Activated T-cell treated with anti-CD3 and anti-CD28 coated beads for 48 hours (primary cell): ENCODE measurements at places on chromosomes 11 and 22.

GRCh38 chr22:16387088-16387487 lies 205.5 kb downstream of the CCT8L2 start:
- no peak for DNase-seq

DNA sequence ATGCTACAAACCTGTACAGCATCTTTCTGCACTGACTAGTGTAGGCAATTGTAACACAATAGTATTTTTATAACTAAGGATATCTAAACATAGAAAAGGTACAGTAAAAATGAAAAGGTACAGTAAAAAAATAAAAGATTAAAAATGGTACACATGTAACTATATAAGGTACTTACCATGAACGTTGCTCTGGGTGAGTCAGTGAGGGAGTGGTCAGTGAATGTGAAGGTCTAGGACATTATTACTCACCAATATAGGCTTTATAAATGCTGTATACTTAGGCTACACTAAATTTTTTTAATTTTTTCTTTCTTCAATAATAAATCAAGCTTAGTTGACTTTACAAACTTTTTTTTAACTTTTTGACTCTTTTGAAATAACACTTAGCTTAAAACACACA lies 59.9 kb downstream of the EIF3M start:
- no peak for DNase-seq

GRCh38 chr11:8265681-8266241 lies 2.1 kb upstream of the LMO1 start:
- no peak for DNase-seq

GRCh38 chr11:58509748-58510147 lies 1.8 kb upstream of the OR5B21 start:
- DNase-seq: no peak

DNA sequence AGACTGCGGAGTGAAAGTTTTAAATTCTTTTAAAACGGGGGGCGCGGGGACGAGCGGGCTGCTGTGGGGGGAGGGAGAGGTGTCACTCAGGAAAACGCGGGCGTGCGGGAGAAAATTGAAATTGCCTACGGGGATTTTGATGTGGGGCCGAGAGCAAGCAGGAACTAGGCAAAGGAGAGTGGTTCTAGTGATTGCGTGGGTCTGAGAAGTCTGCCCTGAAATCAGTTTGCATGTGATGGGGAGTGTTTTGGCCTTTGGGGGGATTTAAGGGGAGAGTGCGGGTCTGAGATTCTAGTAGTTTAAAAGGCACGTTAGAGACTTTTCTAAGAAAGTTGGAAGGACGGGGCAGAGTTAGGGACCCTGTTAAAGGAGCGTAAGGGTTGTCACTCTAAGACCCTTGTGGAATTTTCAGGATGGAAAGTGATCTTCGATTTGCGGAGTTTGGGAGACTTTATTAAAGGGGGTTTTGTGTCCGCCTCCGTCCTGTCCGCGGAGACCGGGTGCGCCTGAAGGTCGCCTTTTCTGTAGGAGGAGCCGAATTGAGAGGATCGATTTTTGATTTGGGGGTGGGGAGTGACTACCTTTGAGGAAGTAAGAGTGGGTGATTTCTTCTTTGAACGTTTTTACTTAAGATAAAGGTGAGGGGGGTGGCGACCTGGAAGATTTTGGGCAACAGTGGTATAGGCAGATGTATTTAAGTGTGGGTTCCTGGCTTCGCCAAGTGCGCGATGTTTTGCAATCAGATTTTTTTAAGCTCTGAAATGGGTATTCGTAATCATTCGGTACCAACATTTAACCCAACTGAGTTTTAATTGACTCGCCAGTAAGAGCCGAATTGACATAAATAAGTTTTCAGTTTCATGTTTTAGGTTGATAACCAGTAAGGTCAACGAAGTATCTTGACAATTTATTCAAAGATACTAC lies 1.1 kb downstream of the EED start:
- peak; percentile 23 for DNase-seq

DNA sequence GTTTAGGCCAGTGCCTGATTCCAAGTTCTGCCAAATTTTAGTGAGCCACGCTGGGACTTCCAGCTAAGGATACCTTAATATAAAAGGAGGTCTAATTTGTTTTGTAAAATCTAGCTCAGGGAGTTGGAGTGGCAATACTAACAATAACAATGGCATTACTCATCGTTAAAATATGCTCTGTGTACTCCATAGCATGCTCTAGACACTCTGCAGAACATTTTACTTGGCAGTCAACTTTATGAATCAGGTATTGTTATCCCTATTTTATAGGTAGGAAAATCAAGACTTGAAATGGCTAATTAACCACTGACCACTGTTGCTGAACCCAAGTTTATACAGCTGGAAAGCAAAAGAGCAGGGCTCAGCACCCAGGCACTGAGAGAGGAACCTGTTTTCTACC lies 485.0 kb upstream of the KIRREL3 start:
- DNase-seq: no peak

DNA sequence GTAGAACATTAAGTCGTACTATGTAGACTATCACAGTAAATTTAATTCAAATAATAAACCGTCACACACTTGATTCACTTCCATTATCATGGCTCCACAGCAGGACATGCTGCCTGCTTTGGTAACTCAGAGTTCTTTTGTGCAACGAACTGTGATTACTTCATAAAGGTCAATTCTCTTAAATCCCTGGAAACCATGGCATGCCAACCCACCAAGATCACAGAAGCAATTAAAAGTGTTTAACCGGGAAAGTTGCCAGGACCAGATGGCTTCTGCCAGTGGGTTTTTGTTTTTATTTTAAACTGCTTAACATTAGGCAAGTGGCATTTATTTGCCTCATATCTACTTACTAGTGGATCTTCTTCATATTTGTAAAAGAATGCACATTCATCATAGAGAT lies 1162.1 kb downstream of the DLG2 start:
- no peak for DNase-seq

GRCh38 chr11:492427-493226 lies 14.4 kb downstream of the RNH1 start:
- no peak for DNase-seq

- DNase-seq: no peak
Observed at GRCh38 chr11:38498721-38499120, 1900.7 kb upstream of the RAG2 start.

DNA sequence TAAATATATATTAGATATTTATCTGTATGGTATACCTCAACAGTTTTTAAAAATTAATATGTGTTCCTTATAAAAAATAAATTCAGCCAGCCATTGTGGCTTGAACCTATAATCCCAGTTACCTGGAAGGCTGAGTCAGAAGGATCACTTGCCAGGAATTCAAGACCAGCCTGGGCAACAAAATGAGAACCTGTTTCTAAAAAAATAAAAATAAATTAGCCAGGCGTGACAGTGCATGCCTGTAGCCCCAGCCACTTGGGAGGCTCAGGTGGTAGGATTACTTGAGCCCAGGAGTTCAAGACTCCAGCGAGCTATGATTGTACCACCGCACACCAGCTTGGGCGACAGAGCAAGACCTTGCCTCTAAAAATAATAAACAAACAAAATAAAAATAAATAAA lies 54.9 kb downstream of the PHF21A start:
- no peak for DNase-seq

- DNase-seq: no peak
Observed at GRCh38 chr22:47463220-47463619, 700.8 kb downstream of the TBC1D22A start.

GRCh38 chr11:12150831-12151382 lies 40.5 kb downstream of the MICAL2 start:
- peak; percentile 72 for DNase-seq

DNA sequence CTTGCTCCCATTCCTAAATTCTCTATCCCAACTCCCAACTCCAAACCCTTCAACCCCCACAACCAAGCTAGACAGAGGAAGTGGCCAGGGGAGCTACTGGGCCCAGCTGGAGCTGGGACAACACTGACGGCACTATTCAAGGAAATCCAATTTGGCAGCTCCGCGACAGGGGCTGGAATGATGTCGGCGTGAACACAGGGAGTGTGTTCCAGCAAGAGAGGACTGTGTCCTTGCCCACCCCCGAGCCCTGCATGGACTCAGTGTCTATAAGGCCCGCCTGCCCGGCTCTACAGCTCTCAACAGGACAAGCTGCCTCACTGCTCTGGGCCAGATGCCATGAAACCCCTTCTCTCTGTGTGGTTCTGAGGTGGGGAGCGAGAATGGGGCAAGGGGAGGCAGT lies 11.3 kb downstream of the PCSK7 start:
- DNase-seq: no peak

- no peak for DNase-seq
Observed at GRCh38 chr11:724778-725386, 18.9 kb downstream of the EPS8L2 start.

DNA sequence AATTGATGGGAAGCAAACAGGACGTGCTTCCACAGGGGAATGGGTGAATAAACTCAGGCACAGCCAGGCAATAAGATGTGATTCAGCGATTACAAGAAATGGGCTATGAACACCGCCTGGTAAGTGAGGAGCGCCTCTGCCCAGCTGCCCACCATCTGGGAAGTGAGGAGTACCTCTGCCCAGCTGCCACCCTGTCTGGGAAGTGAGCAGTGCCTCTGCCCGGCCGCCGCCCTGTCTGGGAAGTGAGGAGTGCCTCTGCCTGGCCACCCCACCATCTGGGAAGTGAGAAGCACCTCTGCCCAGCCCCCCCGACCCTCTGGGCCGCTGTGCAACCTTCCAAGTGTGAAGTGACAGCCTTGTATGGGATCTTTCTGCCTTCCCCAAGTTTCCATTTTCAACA lies 73.2 kb upstream of the PRR5 start:
- no peak for DNase-seq

DNA sequence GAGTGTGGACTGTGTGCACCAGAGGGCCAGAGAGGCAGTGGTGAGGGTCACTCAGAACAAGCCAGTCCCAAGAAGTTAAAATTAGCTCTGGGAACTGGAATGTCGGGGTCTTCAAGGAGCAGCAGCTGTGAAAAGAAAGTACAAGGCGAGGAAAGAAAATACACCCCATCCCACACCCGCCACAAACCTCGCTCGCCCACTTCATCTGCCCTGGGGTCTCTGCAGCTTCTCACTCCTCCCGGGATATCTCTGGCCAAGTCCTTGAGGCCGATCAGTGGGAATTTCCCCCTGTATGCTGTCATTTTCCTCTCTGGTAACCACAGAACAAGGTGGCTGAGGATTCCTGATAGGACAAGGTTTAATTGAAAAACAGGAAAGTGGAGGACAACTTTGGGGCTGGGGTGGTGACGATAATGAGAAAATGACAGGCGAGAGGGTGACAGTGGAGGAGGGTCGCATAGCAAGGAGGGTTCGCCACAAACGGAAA lies 36.3 kb upstream of the TIMP3 start:
- DNase-seq: no peak

DNA sequence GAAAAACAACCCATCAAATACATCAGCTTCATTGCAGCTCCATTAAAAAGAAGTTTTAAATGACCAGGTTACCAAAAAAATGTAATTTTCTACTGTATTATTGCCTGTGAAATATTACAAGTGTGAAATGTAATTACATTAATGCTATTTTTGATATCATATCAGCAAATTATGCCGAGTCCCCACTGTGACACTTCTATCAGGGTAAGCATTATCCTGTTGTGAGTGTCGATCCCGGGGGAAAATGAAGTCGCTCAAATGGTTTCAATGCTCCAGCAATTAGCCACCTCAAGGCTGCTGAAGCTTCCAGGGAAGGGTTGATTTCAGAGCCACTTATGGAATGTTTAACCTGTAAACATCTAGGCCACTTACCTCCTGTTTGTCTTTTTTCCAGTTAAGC lies 70.4 kb downstream of the RCN1 start:
- DNase-seq: no peak

- DNase-seq: no peak
Observed at GRCh38 chr11:31973172-31973571, 117.7 kb upstream of the RCN1 start.

- peak; percentile 67 for DNase-seq
Observed at GRCh38 chr11:1832211-1832919, 2.4 kb upstream of the SYT8 start.

DNA sequence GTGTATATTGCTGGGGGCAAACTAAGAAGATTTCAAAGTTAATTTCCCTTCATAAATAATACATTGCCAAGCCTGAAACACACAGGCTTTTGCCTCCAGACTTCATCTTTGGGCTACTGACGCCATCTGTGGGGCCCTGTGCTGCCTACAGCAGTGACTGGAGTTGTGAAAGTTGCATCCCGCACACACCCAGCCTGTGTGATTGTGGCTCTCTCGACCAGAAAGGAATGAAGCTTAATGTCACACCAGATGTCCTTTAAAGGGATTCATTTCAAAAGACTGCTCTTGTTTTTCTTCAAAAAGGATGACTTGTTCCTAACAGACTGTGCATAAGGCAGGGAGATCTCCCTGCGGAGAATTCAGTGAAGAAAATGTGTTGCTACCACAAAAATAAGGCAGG lies 210.5 kb downstream of the FAM181B start:
- no peak for DNase-seq

- peak; percentile 38 for DNase-seq
Observed at GRCh38 chr11:67054836-67055523, 1.7 kb upstream of the RHOD start.

GRCh38 chr11:30106222-30107181 lies 89.7 kb upstream of the KCNA4 start:
- DNase-seq: no peak

DNA sequence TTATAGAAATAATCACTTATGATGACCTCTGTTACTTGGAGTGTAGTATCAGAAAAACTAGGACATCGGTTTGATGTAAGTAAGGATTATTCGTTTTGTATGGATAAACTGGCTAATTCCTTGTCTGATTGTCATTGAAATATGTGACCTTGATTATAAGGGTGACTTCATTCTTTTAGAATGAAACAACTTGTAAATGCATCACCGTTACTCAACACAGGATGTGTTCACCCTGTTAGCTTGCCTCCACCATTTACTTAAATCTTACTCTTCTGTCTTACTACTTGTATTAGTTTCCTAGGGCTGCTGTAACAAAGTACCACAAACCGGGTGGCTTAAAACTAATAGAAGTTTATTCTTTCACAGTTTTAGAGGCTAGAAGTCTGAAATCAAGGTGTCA lies 7.9 kb downstream of the SFI1 start:
- DNase-seq: no peak

GRCh38 chr22:38706101-38706900 lies 557 bp downstream of the GTPBP1 start:
- DNase-seq: peak; percentile 22

DNA sequence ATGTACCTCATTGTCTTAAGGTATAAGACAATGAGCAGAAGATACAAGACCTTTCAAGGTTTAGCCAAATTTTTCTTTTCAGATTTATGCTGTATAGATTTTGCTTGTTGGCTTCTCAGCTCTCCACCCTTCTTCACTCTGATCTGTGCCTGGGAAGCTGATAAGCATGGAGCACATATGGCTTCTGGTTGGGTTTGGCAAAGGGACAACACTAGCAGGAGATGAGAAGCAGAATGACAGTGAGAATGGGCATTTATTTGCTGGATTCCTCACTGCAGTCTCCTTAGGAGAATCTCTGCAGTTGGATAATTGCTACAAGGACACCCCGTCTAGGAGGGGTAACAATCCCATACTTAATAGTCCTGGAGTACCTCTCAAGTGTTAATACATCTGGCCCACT lies 474.8 kb upstream of the CCDC90B start:
- no peak for DNase-seq

GRCh38 chr11:74282421-74282820 lies 29.0 kb downstream of the P4HA3 start:
- no peak for DNase-seq

GRCh38 chr11:75174781-75175370 lies 24.0 kb downstream of the SLCO2B1 start:
- no peak for DNase-seq

GRCh38 chr11:16809886-16810668 lies 71.6 kb downstream of the C11orf58 start:
- DNase-seq: no peak
